ENCODE measurements at places on chromosomes 5 and 9.

GRCh38 chr5:146912874-146913273 lies 34.3 kb upstream of the PPP2R2B start:
- DNase-seq: no peak

- DNase-seq: no peak
These were observed 173.5 kb downstream of the C5orf15 start for GRCh38 chr5:133794771-133795415.

DNA sequence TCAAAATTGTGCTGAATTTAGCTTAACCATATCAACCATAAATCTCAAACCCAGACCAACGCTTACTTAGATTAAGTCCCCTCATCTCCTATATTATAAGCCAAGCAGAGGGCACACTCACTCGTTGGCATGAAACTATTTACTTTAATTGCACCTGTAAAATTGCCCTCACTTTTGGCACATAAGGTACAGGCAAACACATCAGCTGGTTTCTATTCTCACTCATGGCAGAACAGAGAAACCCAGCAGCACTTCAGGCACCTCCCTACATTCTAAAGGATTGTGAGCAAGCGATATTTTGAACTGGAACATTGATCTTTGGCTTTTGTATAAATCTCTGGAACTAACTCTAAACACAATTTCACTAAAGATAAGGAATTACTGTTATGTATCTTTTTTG lies 845.6 kb upstream of the CDH6 start:
- DNase-seq: no peak

- DNase-seq: no peak
These were observed 82.0 kb downstream of the YIPF5 start for GRCh38 chr5:144088206-144089064.

DNA sequence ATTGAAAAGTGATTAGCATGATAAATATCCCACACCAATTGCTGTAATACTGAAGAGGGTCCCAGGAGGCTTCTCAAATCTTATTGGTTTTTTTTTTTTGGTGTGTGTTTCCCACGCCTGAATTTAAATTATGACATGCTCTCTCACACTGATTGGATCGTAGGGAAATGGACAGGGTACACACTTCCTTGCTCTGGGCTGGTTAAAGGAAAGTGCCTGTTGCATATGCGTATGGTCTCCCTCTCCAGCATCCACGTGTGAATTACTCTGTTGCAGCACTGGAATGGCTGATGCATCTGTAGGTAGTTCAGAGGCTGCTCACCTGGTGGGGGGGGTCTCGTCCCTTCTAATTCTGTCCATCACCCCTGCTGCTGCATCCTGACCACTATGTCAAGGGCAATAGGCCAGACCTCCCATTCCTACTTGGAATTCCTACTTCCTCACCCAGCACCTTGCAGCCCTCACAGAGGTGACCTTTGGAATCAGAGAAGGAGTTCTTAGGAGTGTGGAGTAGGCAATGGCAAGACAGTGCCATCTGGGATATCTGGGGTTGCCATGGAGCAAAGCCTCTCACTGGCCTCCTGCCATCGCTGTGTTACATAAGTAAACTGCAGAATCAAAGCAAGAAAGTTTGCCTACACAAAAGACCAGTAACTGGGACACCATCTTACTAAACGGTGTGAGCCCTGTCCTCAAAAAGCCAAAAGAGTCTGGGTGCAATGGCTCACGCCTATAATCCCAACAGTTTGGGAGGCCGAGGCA lies 71.4 kb upstream of the FBXW11 start:
- no peak for DNase-seq

DNA sequence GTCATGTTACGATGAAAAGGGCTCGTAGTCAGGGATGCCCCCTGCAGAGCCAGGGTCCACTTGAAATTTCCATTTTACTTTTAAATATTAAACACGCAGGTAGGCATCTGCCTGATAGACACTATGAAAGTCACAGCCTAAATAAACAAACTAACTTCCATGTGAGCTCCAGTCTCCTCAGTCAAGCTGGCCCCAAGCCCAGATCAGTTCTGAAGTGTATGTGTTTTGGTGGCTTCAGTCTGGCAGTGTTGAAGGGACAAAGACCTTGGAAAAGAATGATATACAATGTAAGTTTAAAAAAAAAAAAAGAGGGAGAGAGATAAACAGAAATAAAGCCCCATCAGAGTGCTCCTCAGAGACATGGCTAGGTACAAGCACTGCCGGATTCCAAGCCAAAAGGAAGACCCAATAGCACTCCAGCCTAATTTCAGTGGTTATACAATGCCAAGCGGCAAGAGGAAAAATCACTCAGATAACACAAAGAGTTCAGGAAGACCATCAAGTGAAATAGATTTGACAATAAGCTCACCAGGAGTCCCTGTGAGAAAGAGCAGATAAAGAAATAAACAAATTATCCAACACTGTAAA lies 181.0 kb downstream of the BNC2 start:
- DNase-seq: no peak

DNA sequence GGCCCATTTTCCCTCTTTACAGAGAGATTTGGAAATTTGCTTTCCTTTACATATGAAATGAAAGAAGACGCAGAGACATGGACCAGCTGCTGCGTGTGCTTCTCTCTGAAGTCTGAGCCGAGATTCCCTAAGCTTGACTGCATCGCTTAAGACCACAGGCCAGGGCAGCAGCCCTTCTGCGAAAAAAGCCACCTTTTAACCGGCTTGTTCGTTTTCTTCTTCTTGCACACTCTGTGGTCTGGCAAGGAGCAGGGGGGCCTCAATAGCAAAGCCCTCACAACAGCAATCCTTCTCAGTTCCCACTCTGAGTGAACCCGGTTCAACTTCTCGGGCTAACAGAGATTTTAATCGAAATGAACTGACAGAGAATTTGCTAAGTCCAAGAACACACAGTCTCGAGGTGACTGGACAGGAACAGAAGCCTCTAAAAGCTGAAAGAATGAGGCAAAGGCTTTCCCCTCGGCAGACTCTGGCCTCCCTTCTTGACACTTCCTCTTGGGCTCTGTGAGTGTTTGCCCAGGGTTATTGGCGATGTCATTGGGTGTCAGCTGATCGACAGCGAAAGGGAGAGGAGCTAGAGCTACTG lies 512.9 kb upstream of the KLF4 start:
- no peak for DNase-seq

GRCh38 chr9:19116107-19116790 lies 11.0 kb downstream of the PLIN2 start:
- DNase-seq: no peak

DNA sequence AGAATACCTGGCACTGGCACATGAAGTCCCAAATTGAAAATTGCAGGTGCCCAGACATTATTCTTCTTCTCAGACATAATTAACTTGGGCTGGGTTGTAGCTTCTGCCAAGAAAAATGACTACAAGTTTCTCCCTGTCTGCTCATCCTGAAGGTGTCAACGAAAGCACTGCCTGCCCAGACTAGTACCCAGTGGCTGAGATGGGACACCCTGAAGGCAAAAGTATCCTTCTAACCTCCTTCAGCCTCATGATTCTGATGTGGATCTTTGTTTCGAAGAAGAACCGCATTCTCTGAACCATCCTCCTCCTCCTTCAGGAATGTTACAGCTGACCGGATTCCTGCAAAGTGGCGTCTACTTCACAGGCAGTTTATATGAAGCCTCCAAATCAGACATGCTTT lies 161.1 kb upstream of the FST start:
- DNase-seq: no peak

- no peak for DNase-seq
These were observed 8.3 kb downstream of the EDIL3 start for GRCh38 chr5:84376346-84376745.

- no peak for DNase-seq
These were observed 53.0 kb upstream of the PDZD2 start for GRCh38 chr5:31585895-31586270.

- no peak for DNase-seq
These were observed 1.2 kb downstream of the TENT4A start for GRCh38 chr5:6714226-6715041.

GRCh38 chr9:94083384-94083783 lies 880 bp upstream of the PTPDC1 start:
- no peak for DNase-seq

DNA sequence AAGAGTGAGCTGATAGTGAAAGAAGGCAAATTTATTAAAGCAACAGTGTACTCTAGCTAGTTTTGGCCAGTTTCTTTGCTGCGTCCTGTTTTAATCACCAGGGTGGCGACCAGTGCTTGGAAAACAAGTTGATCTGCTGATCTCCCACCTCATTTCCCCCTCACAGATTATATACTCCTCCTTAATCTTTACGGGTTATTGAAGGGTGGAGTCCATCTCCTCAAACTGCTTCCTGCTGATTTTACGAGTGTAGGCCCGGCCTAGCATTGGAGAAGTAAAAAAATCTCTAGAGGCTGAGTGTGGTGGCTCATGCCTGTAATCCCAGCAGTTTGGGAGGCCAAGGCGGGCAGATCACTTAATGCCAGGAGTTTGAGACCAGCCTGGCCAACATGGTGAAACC lies 14.0 kb upstream of the CFAP95 start:
- no peak for DNase-seq

DNA sequence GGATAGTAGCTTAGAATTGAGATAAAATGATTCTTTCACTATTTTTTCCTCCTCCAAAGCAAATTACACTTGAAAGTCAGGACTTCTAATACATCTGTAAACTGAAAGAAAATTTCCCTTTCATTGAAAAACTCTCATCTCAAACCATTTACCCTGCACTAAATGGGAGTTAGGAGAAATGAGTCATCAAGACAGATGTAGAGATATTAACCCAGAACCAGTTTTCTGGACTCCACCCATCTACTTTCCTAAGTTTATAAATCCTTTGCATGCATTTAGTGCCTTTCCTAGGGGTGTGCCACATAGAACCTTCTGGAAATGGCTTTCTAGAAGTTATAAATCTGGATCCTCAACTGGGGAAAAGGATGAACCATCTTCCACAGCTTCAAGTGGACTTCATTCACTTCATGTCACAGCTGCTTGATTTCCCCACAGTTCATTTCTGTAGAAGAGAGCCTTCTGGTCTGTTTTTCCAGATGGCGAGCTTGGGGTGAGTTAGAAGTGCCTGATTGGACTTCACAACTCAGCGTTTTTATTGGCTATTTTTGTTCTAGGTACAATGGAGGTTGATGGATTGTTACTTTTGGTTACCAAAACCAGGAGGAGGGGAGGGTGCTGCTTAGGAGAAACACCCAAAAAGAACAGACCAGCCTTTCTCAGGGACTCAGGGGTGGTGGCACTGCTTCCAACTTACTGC lies 72.5 kb upstream of the GPR151 start:
- no peak for DNase-seq

- DNase-seq: peak; percentile 57
These were observed at the start of gene PLPP6 for GRCh38 chr9:4662108-4662988. PLPP6 (plus strand) TSS chr9:4662294; CDS start chr9:4662376, 82 bp downstream.

- DNase-seq: no peak
These were observed 6.3 kb upstream of the TRMT10B start for GRCh38 chr9:37747271-37747753.

GRCh38 chr5:8868283-8868682 lies 677.6 kb downstream of the SEMA5A start:
- DNase-seq: no peak

- DNase-seq: no peak
These were observed 94.3 kb upstream of the ARRDC3 start for GRCh38 chr5:91477408-91477807.
